ENCODE measurements at places on chromosomes 12 and 14.

DNA sequence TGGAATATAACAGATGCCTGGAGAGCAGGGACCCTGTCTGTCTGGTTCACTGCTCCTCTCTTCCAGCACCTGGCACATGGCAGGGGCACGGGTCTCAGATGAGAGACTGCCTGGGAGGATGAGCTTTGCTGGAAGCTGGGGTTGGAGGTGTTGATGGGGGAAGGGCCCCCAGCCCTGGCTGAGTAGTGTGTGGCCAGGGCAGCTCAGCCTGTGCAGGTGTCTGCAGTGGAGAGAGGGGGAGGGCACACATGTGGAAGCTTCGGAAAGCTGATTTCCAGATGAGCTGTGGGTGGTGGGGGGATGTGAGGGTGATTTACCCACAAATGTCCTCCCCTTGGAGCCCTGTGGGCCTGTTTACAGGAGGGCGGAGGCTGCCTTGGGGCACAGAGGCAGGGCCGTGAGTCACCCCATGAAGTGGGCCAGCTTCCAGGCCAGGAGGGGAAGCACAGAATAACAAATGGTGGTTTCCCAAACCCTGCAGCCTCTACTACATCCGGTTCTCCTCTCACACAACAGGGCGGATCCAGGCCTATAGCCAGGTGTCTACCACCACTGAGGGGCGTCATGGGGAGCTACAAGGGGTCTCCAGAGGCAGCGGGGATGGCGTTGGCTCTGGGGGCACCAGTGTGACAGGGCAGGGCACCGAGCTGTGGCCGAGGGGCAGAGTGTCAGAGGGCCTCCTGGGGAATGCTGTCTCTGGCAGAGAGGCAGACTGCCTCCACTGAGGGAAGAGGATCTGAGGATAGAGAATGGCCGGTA is 11.0 kb downstream of the KRT7 start:
- DNase-seq, result no peak

DNA sequence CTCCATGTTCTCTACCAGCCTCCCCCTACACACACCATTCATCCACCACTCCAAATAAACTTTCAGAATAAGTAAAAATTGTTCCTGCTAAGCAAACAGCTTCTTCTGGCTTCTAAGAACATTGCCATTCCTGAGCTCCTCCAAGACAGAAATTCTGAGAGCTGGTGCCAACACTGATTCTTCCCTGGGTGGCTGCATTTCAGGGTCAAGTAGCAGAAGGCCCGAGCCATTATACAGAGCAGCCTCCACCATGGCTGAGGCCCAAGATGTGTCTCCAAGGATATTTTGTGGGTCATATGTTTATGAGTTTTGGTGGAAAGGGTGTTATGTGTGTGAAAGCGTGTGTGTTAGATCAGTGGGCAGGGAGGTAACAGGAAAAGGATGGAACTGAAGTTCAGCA is 3.5 kb upstream of the RND1 start:
- DNase-seq, result no peak

DNA sequence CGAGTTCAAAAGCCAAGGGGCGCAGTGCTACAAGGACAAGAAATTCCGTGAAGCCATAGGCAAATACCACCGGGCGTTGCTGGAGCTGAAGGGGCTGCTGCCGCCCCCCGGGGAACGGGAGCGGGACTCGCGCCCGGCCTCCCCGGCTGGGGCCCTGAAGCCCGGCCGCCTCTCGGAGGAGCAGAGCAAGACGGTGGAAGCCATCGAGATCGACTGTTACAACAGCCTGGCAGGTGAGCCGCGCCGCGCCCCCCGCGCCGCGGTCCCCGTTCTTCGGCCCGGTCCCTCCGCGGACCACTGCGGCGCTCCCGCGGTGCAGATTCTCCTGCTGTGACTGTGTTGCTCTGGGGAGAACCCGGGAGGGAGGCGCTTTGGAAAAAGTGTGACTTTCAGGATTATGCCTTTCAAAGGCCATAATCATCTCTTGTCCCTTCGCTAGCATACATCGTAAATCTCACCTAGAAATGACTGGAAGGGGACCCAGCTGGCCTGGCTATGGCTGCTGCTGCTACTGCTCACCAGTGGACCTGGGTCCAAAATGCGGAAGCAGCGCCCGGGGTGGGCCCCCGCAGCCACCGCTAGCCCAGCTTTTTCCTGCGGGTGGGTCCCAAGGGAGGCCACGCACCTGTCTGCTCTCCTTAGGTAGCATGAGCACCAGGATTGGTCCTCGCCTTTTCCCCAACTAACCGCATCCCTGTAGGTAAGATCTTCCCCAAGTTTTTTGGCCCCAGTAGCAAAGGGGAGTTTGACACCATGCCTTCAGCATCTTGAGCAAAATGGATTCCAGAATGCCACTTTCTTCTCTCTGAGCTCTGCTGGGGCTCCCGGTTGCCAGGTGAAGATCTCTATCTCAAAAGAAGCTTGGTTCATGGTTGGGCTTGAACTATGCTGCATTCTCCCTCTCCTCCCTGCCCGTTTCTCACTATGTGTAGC is 853 bp downstream of the TTC9 start:
- DNase-seq, result no peak

- DNase-seq, result no peak
Observed at GRCh38 chr14:89493877-89494634, 77.0 kb upstream of the FOXN3 start.

DNA sequence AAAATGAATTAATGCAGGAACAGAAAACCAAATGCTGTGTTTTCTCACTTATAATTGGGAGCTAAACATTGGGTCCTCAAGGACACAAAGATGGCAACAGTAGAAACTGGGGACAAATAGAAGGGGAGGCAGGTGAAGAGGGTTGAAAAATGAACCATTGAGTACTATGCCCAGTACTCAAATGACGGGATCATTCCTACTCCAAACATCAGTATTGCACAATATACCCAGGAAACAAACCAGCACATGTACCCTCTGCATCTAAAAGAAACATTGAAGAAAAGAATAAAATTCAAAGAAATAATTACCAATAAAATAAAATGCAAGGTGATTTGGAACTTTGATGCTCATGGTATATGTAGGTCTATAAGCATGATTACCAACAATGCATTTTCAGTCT is 110.8 kb downstream of the LMO3 start:
- DNase-seq, result no peak

- DNase-seq, result no peak
Observed at GRCh38 chr14:92248696-92249095, 74.3 kb upstream of the SLC24A4 start.

DNA sequence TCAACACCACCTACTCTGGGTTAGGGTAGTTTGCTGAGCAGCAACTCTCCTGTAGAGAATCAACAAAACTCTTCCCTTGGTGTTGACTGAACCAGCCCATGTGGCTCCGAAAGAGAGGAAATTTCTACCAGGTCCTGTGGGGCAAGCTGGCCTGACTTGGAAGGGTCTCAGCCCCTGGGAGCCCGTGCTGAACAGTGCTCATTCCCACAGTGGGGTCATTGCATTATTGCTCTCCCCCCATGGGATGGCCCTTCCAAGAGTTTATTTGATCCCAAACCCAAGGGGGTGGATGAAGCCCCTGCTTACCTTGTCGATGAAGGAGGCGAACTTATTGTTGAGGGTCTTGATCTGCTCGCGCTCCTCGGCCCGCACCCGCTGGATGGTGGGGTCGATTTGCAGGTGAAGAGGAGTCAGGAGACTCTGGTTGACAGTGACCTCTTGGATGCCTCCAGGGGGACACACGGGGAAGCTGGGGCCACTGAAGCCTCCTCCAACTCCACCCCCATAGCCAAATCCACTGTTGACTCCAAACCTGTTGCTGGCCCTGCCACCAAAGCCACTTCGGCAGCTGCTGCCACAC is 580 bp downstream of the KRT75 start:
- no peak for DNase-seq

DNA sequence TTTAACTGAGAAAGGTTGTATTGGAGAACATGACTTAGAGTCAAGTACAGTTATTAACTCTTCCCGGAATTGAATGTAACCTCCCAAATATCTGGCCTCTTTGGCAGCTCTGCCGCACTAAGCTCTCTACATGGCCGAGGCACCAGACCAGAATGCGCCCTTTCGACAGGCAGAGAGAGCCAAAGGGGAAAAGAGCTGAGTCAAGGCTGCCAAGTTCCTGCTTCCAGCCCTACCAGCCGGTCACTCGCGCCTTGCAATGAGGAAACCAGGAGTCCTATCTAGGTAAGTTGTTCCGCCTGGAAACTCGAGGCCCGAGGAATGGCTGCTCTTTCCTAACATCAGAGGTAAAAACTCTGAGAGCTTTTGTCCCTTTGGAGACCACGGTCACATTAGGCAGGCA is 172.2 kb downstream of the BRMS1L start:
- no peak for DNase-seq

GRCh38 chr14:101973356-101973755 is 9.0 kb downstream of the DYNC1H1 start:
- no peak for DNase-seq

GRCh38 chr12:110940933-110941332 is 20.6 kb upstream of the MYL2 start:
- no peak for DNase-seq

DNA sequence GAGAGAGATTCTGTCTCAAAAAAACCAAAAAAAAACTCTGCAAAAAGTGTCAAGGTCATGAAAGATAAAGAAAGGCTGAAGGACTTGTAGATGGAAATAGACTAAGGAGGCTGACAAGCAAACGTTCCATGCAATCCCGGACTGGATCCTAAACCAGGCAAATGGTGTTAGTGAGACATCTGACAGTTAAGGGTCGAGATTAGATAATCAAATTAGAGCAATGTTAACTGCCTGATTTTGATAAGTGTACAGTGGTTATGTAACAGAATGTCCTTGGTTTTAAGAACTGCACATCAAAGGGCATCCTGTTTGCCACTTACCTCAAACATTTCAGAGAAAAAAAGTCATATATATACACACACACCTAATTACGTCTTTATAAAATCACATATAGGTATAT is 3.5 kb upstream of the RAN start:
- no peak for DNase-seq

DNA sequence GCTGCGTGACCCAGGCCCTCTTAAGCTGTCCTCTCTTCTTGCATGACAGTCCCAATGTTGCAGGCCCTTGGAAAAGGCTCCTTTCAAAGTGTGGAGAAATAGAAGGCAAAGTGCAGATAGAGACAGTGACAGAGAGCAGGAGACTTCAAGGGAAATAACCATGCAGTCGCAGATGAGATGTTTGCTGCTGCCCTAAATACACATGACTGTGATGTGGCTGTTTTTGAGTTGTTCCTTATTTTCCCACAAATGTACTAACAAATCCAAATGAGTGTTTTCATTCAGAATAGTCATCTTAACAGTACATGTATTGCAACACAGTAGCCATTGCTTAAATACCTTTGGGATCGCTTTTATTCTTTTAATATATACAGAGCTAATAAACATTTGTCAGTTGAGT is 101.6 kb downstream of the SLC15A5 start:
- DNase-seq, result no peak

- DNase-seq, result no peak
Observed at GRCh38 chr12:60094436-60094835, 498.6 kb downstream of the SLC16A7 start.

DNA sequence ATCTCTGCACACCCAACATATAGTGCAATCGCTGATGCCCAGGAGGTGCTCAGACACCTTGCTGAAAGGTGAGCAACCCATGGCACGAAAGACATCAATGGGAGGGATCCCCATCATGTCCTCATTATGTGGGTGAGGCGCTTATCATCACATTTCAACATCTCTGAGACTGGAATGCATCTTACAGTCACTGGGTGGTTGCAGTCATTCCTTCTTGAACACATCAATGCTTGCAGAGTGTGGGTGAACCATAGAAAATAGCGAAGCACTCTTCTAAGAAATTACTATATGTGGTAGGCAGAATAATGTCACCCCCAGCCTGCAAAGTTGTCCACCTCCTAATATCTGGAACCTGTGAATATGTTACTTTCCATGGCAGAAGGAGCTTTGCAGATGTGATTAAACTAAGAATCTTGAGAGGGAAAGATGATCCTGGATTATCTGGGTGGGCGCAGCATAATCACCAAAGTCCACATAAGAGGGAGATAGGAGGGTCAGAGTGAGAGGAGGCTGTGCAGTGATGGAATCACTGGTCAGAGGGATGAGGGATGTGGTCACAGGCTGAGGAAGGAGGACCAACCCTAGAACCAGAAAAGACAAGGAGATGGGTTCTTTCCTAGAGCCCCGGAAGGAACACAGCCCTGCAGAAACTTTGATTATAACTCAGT is 51.2 kb downstream of the GLRX5 start:
- DNase-seq, result no peak

- DNase-seq, result no peak
Observed at GRCh38 chr12:66624806-66625205, 54.1 kb downstream of the GRIP1 start.

GRCh38 chr12:71763677-71764379 is 9.2 kb downstream of the RAB21 start:
- DNase-seq, result no peak

DNA sequence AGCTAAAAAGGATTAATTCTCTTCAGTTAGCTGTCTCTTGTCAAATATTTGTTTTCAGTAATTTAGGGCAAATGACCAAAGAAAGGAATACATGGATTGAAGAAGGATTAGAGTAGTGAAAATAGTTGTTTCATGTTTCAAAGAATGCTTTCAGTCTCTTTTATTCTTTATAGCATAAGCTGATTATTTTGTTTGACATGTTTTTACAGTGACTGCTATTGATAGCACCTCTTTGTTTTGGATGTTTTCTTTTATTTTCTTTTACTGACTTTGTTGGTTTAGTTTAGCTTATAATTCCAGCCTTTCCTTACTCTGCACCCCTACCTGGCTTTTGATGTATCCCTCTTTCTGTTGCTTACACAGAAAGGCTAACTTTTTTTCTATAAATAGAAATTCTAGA is 29.3 kb upstream of the SGPP1 start:
- DNase-seq, result no peak

DNA sequence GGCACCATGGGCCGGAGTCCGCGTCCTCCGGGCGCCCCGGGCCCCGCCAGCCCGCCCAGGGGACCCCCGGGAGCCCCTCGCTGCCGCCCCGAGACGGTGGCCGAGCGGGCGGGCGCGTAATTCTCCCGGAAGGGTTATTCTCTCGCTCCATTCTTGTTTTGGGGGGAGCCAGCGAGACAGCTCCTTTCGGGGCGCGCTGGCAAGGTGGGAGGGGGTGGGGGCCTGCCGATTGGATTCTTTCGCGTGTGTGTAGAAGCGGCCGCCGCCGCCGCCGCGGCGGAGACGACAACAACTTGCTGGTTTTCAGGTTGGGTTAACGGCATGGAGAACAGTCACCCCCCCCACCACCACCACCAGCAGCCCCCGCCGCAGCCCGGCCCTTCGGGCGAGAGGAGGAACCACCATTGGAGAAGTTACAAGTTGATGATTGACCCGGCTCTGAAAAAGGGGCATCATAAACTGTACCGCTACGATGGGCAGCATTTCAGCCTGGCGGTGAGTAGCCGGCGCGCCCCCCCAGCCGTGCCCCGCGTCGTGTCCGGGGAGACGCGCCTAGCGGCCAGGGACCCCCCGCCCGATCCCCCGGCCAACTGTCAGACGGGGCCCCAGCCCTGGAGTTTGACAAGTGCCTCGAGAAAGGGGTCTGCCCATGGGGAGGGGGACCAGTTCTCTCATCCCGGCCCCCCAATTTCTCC is 755 bp downstream of the SETD1B start:
- no peak for DNase-seq

Measured in LNCaP clone FGC (cell line).